NCI-H187 treated with DMSO at 0.1 percent for 48 hours (cell line): ENCODE measurements at places on chromosomes 7 and 10.

DNA sequence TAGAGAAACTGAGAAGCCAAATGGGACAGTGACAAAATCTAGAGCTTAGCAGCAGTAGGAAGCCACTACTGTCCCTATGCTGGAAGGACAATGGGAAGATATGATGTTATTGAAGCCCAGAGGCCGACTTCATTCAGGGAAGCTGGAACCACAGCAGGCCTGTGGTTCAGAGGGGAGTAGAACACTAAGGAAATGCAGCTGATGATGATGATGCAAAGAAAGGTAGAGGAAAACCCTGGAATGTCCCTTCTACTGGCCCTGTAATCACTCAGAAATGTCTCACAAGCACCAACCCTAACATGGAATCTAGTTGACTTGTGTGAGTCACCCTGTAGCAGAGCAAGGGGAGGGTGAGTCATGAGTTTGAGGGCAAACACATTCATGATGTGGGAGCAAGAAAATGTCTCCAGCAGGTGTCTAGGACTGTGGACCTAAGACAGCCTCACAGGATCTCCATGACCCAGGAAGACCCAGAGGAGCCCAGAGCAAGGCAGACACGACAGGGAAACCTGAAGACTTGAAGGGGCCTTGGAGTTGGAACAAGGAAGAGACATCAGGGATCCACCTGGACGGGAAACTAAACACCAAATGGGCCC is 37.0 kb upstream of the LRRC17 start:
- no peak for DNase-seq

DNA sequence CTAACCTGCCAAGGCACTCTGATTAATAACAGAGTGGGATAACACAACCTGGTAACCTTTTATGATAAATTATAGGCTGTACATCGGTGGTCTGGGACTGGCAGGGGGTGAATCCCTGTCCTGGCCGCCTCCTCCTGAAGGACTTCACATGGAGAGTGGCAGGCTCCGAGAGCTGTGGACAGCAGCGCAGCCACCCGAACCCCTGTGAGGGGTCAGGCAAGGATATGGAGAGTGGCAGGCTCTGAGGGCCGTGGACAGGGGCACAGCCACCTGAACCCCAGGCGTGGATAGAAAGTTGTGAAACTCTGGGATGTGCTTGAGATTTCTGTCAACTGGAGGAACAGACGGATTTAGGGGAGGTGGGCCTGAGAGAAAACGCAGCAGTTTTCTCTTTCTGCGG is 107.0 kb upstream of the MGMT start:
- no peak for DNase-seq

GRCh38 chr7:50835156-50835555 is 52.5 kb upstream of the GRB10 start:
- no peak for DNase-seq

DNA sequence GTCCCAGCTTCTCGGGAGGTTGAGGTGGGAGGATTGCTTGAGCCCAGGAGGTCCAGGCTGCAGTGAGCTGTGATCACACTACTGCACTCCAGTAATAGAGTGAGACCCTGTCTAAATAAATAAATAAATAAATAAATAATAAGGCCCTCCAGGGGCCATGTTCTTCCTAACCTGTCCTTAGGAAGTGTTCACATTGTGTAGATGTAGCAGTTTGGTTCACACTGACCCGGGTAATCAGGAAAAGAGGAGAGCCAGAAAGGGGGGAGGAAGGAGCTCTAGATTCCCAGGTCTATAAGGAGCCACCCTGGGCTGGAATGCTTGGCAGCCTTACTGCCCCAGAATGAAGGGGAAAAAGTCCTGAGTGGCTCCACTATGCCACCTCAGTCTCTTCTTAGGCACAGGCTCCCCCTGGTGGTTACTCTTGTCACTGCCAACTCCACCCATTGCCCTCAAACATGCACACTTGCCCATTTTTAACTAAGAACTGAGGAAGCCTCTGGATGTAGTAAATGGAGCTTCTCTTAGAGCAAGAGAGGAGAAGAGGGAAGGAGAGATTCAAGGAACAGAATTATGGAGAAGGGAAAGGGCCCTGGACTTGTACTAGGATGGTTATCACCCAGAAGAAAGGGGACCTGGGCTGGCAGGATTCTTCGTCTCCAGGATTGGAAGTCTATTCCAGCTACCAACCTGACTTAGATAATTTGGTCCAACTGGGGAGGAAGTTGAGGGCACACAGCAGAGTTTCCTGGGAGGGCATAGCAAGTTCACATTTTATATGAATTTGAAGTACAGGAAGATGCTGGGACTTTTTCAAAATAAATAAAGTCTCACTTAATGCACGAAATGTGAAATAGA is 7.8 kb downstream of the HPS6 start:
- peak; percentile 19 for DNase-seq

- DNase-seq: no peak
Observed at GRCh38 chr10:8044908-8045725, 9.4 kb upstream of the GATA3 start.

GRCh38 chr7:105199386-105199785 is 185.4 kb downstream of the KMT2E start:
- no peak for DNase-seq

GRCh38 chr7:44787041-44787440 is 9.4 kb upstream of the PPIA start:
- DNase-seq: no peak

- DNase-seq: no peak
Observed at GRCh38 chr10:42578019-42578418, 60.4 kb downstream of the ZNF33B start.

- no peak for DNase-seq
Observed at GRCh38 chr10:62818426-62819011, 2.4 kb upstream of the EGR2 start.

- no peak for DNase-seq
Observed at GRCh38 chr10:132918617-132919373, 23.6 kb downstream of the CFAP46 start.

- DNase-seq: no peak
Observed at GRCh38 chr10:16562891-16563290, 41.2 kb upstream of the C1QL3 start.

DNA sequence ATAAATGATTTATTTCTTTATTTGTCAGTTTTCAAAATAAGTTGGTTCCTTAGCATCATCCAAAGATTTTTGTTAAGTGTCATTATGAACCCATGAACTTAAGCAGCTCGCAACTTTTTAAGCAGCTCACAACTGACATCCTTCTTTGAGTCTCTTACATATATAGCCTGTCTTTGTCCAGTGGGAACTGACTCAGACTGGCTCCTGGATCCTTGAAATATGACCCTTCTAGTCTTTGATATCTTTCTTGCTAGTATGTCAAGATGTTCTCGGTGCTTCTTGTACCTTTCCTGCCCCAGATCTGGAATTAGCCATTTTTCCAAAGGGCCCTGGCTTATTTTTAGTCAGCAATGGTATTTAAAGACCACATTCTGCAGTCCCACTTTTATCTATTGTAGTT is 53.9 kb upstream of the ARID5B start:
- no peak for DNase-seq

GRCh38 chr10:30732671-30733070 is 103.1 kb upstream of the LYZL2 start:
- no peak for DNase-seq
